ENCODE measurements at places on chromosomes 1 and 21.

- no peak for DNase-seq
Observed at GRCh38 chr1:247953408-247953807, 4.8 kb downstream of the OR2L8 start.

DNA sequence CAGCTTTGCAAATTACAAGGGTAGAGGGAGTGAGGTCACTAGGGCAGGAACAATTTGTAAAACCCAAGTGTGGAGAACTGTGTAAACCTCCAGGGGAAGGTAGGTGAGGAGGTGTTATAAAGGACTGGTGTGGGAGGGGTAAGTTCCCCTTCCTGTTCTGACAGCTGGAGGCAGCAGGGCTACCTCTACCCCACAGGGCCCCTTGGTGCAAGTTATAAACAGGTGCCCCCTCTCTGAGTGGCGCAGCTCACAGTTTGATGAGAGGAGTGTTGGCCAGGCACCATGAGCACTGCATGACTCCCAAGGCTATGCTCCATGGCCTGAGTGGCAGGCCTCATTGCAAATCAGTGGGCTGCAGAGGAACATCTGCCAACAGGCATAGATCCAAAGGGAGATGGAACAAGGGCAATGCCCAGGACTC, 41.0 kb downstream of the MFSD2A start:
- DNase-seq: no peak

DNA sequence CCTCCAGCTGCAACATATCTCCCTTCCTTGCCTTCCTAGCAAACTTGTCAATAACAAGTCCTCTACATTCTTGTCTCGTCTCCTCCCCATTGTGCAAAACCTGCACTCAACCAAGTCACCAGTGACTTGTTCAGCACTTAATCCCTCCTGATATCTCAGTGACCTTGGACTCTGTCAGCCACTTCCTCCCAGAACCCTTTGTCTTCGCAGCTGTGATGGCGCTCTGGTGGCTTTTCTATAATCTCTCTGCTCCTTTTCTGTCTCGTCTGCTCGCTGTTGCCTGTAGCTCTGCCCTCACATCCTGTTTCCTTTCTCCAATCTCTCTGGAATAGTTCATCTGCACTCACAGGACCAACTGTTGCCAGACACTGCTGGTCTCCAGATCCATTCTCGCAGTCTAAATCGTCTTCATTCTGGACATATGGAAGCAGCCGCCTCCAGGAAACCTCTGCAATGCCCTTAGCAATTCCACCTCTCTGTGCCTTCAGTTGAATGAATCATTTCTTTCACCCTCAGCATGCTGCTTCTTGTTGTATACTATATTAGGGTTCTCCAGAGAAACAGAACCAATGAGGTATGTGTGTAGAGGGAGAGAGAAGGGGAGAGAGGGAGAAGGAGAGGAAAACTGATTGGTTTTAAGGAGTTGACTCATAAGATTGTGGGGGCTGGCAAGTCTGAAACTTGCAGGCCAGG, 17.4 kb upstream of the IFNAR2 start:
- no peak for DNase-seq

GRCh38 chr21:14600569-14601297, 54.6 kb upstream of the SAMSN1 start:
- no peak for DNase-seq

- no peak for DNase-seq
Observed at GRCh38 chr1:56502700-56503245, 76.6 kb downstream of the PLPP3 start.

DNA sequence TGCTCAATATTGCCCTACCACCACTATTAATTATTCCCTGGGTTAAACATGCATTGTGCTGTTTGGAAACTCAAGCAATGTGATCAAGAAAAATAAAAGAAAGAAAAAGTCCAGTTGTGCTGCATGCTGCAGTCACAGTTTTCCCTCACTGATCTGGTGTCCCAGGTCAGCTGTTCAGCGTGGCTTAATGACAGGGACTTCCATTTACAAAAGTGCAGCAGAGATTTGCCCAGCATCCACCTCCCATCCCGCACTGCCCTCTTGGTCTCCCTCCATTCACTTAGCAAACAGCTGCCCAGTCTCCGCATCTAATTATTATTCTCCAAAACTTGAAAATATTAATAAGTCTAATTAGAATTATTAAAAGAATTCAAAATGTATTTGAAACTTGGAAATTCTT, 2.0 kb upstream of the OR2T4 start:
- no peak for DNase-seq

GRCh38 chr1:45654540-45655280, 30.9 kb upstream of the CCDC17 start:
- DNase-seq: no peak

GRCh38 chr1:204968951-204969350, 74.1 kb upstream of the CNTN2 start:
- no peak for DNase-seq

GRCh38 chr1:41383094-41383852, 22.0 kb downstream of the FOXO6 start:
- peak; percentile 78 for DNase-seq

GRCh38 chr21:42151948-42152220, 67.1 kb upstream of the ABCG1 start:
- DNase-seq: no peak

- peak; percentile 15 for DNase-seq
Observed at GRCh38 chr1:74652711-74653139, 20.9 kb downstream of the ERICH3 start.

DNA sequence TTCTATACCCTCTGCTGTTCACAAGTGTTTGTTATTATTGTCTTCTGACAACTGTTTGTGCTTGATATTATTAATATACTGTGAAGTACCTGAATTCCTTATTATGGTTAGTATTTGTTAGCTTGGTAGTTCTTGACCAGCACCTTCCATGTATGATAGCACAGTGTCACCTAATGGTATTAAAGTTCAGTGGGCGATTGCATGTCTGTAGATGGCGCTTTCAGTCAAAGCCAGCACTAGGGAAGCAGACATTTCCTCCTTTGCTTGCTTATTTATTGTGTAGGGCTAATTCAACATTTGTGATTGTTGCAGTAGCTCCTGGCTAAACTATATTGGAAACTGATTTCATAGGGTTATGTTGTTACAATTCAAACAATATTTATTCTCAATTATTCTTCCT, 218.0 kb downstream of the ZP4 start:
- no peak for DNase-seq

- peak; percentile 82 for DNase-seq
Observed at GRCh38 chr1:147700042-147701006, 30.0 kb upstream of the ACP6 start.

- DNase-seq: peak; percentile 86
Observed at GRCh38 chr21:20971296-20971921, 26.8 kb upstream of the NCAM2 start.

GRCh38 chr21:46474382-46474781, 15.7 kb downstream of the DIP2A start:
- DNase-seq: no peak

Data from eye (tissue), 1 donor.